ENCODE measurements at places on chromosomes 16 and 17.

GRCh38 chr16:48366165-48367093 lies 18.8 kb downstream of the SIAH1 start:
- DNase-seq, result peak; percentile 87
- H3K4me1 ChIP-seq, result peaks cover 38% of the 10 kb centered on the region
- peak overlapping the region; percentile 97 for H3K4me3 ChIP-seq
- H3K27me3 ChIP-seq, result no peaks in the 10 kb centered on the region
- peaks cover 13% of the 10 kb centered on the region for H3K36me3 ChIP-seq

- H3K36me3 ChIP-seq, result no peaks in the 10 kb centered on the region
- no peak overlapping the region for H3K4me3 ChIP-seq
- no peaks in the 10 kb centered on the region for H3K27me3 ChIP-seq
- no peak for DNase-seq
- no peaks in the 10 kb centered on the region for H3K4me1 ChIP-seq
Observed at GRCh38 chr17:17134051-17134956, 71.8 kb downstream of the PLD6 start.

DNA sequence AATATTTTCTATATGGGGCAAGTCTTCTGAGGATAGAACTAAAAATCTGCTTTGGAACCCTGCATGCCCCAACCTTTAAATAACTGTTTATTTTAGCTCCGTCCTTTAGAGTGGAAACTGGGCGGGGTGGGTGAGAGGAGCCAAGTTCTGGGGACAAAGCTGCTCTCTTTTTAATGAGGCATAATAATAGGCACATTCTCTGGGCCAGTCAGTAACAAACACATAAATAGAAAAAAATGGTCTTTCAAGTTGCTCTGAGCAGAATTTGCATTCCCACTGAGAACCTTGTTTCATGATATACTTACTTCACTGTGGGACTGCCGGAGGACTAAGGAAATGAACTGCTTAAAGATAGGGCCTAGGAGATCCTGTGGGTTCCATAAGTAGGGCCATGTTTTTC lies 51.5 kb downstream of the KNOP1 start:
- H3K4me3 ChIP-seq, result no peak overlapping the region
- no peak overlapping the region for H3K27ac ChIP-seq
- H3K36me3 ChIP-seq, result peaks cover 24% of the 10 kb centered on the region

DNA sequence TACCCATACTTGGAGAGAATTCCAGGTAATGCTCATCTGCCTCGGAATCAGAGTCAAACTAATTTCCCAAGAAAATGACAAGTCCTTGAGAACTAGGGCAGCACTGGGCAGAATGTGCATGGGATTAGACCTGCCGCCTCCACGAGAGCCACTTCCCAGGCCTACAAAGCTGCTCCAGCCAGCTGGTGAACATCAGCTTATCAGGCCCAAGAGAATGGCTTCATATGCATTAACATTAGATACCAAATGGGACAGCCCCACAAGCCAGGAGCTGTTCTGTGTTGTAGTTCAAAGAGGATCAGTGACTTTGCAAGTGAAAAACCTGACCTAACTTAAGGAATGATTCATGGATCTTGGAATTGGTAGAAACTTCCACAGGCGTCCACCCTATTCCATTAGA lies 203.3 kb downstream of the CYLD start:
- no peaks in the 10 kb centered on the region for H3K36me3 ChIP-seq
- no peak for DNase-seq
- no peaks in the 10 kb centered on the region for H3K4me1 ChIP-seq

DNA sequence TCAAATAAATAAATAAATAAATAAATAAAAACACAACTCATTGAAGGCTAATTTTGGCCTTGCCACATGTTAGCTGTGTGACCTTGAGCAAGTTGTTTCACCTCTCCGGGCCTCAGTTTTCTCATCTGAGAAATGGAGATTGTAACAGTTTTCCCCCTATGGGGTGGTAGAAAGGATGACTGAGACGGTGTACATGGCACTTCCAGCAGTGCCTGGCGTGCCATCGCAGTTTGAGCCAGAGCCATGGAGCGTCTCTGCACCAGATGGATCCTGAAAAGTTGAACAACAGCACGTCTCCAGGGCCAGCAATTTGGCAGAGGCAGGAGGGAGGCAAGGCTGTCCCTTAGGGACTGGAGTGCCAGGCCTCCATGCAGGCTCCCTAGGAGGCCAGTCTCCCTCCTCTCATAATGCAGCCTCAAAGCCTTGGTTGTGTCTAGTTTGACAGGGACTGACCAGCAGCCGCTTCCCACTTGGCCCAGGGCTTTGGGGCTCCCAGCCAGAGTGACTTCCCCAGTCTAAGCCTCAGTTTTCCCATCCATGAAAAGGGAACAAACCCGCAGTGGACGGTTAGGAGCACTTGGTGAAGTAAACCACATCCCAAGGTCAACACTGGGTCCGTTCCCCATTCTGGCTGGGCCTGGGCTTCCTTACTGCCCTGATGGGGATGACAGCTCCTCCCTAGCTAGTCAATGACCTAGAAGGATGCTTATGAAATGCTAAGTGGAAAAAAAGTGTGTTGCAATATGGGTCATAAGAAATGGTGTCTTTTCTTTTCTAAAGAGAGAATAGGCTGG lies 19.3 kb downstream of the SOCS1 start:
- no peaks in the 10 kb centered on the region for H3K27me3 ChIP-seq
- peak overlapping the region; percentile 47 for H3K27ac ChIP-seq

DNA sequence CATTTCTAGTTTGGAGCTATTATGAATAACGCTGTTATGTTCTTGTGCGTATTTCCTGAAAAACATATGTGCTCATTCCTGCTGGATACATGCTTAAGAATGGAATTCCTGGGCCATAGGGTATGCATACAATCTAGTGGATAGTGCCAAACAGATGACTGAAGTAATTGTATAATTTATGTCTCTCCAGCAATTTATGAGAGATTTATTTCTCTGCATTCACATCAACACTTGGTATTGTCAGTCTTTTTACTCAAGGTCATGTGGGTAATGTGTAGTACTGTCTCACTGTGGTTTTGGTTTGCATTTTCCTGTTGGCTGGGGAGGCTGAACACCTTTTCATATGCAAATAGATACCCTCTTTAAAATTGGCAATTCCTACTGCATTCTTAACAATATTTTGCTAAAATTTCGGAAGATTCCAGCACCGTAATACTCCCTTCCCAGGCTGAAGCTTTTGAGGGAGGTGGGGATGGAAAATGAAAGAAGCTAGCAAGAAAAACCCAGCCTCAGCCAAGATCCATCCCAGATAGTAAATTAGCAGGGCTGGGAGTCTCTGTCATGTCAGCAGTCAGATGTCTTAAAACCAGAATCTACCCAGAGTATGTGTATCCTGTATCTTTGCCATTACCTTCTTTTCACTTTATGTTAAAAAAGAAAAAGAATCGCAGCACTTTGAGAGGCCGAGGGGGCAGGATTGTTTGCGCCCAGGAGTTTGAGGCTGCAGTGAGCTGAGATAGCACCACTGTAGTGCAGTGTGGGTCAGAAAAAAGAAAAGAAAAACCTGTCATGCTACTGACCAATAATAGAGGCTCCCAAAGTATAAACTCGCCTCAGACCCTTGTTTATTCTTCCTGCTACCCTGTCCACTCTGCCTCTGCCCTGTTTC lies 204.9 kb downstream of the LGALS9B start:
- DNase-seq, result no peak
- H3K27ac ChIP-seq, result peak overlapping the region; percentile 40
- H3K4me3 ChIP-seq, result no peak overlapping the region
- H3K27me3 ChIP-seq, result no peaks in the 10 kb centered on the region
- H3K4me1 ChIP-seq, result peaks cover 18% of the 10 kb centered on the region

- H3K4me3 ChIP-seq, result no peak overlapping the region
- no peak overlapping the region for H3K27ac ChIP-seq
- peaks cover 19% of the 10 kb centered on the region for H3K4me1 ChIP-seq
- no peaks in the 10 kb centered on the region for H3K27me3 ChIP-seq
- H3K36me3 ChIP-seq, result no peaks in the 10 kb centered on the region
- no peak for DNase-seq
Observed at GRCh38 chr16:11386054-11386680, 40.9 kb downstream of the RMI2 start.

DNA sequence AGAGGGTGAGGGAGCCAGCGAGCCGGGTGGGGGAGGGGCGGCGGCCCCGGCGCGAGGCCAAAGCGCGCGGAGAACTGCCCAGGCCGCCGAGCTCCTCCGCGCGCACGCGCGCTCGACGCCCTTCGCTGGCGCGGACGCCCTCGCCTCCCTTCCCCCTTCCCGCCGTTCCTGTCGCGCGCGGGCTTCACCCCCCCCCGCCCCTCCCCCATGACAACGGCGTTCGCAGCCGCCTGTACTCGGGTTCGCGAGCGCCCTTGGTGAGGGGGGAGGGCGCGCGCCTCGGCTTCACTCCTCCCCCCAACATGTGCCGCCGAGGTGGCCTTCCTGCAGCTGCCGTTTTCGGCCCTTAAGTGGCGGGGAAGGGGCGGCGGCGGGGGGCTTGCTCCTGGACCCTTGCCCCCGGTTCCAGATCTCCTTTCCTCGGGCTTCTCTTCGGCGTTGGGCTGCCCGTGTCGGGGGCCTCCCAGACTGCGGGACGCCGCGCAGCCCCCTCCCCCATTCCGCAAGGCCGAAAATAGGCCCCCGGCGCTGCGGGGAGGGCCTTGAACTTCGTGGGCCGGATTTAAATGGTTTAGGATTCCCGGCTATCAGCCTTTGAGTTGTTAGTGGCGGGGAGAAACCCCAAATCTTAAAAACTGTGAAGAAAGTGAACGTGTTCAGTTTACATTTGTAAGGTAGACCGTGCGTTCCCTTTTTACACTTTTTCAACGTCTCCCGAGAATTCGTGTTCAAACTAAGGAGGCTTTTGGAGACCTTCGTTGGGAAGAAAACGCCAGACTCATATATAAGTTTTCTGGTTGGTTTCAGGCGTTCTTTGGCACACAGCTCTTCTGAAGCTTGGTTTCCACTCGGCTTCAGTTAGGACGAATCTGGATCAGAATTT lies 653 bp downstream of the SRRM2 start:
- H3K4me1 ChIP-seq, result peaks cover 64% of the 10 kb centered on the region
- no peaks in the 10 kb centered on the region for H3K27me3 ChIP-seq
- H3K36me3 ChIP-seq, result peaks cover 48% of the 10 kb centered on the region

GRCh38 chr16:30142672-30143346 lies 19.8 kb upstream of the MAPK3 start:
- no peaks in the 10 kb centered on the region for H3K27me3 ChIP-seq
- peaks cover 3% of the 10 kb centered on the region for H3K36me3 ChIP-seq
- no peak overlapping the region for H3K4me3 ChIP-seq
- peak; percentile 58 for DNase-seq

DNA sequence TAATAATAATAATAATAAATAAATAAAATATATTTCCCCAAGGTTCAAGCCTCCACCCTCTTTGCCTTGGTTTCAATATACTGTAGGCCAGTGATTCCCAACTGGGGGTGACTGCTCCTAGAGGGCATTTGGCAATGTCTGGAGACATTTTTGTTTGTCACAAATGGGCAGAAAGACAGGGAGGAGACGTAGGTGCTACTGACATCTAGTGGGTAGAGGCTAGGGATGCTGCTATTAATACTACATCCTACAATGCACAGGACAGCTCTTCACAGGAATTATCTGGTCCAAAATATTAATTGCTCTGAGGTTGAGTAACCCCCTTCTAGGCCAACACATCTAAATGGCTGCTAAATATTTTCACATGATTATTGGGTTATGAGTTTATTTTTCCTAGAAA lies 12.8 kb upstream of the PRR14 start:
- H3K27me3 ChIP-seq, result no peaks in the 10 kb centered on the region
- peak; percentile 46 for DNase-seq
- H3K27ac ChIP-seq, result no peak overlapping the region

DNA sequence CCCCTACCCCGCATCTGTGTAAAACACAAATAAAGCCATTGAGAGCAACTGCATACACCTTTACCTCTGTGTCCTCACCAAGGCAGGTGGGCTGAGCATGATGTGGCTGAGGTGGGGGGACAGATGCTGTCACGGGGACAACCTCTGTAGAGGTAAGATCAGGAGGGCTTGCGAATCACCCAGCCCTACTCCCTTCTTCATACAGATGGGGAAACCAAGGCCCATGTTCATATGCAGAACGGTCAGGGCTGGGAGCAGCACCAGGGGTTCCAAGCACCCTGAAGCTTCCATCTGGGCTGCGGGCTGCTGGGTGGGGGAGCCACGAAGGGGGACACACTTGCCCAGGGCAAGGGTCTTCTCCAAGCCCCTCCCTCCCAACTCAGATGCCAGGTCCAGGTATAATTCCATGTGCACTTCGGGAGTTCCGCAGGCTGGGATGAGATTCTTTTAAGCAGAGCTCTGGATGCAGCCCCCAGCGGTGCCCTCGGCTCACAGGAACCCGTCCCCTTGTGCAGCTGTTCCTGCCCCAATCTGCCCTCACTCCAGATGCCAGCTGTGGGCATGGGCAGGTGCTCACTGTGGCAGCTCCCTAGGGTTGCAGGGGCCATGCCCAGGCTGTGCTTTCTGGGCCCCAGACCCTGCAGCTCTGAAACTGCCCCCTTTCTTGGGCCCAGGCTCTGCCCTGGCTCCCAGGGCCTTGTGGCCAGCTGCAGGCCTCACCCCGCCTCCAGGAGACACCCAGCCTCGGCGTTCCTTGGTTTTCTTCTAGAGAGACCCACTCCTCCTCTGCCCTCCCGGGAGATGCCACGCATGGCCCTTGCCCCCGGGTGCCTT lies 9.6 kb downstream of the CTRB1 start:
- no peaks in the 10 kb centered on the region for H3K36me3 ChIP-seq
- no peaks in the 10 kb centered on the region for H3K4me1 ChIP-seq
- no peak overlapping the region for H3K27ac ChIP-seq
- H3K4me3 ChIP-seq, result no peak overlapping the region
- peaks cover 5% of the 10 kb centered on the region for H3K27me3 ChIP-seq

- no peak overlapping the region for H3K4me3 ChIP-seq
- peaks cover 3% of the 10 kb centered on the region for H3K27me3 ChIP-seq
- no peak overlapping the region for H3K27ac ChIP-seq
- DNase-seq, result no peak
- no peaks in the 10 kb centered on the region for H3K36me3 ChIP-seq
Observed at GRCh38 chr16:79988089-79988488, 387.6 kb upstream of the MAF start.

DNA sequence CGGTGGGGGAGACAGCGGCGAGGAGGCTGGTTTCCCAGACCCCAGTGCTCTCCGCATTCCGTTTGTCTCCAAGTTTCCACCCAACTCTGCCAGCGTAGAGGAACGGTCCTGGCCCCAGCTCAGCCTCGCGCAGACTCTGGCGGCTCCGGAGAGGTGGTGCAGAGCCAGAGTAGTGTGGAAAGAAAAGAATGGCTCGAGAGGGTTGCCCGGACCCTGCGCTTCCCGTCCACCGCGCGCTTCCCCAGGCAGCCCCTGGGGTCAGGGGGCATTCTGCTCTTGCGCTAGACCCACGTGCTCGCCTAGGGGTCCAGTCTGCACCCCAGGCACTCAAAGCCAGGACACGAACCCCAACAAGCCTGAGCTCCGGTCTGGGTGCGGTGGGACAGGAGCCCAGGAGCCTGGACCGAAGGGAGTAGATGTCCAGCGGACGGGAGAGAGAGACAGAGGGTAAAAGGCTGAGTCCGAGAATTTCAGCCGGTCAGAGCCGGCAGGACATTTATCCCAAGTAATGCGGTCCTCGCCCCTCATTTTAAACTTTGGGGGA lies 3.8 kb downstream of the PMP22 start:
- no peaks in the 10 kb centered on the region for H3K36me3 ChIP-seq
- peaks cover 92% of the 10 kb centered on the region for H3K27me3 ChIP-seq
- no peak for DNase-seq

- H3K36me3 ChIP-seq, result peaks cover 7% of the 10 kb centered on the region
- peak; percentile 57 for DNase-seq
- peak overlapping the region; percentile 95 for H3K27ac ChIP-seq
- H3K27me3 ChIP-seq, result no peaks in the 10 kb centered on the region
- H3K4me3 ChIP-seq, result peak overlapping the region; percentile 84
Observed at GRCh38 chr16:67967958-67968399, 458 bp downstream of the SLC12A4 start.

Data from activated CD8-positive, alpha-beta memory T cell treated with anti-CD3 and anti-CD28 coated beads, Interleukin-2, amount 10 ng/mL, durations not matched to agents 7 days and 5 days (primary cell).